GOT3 (cell line): ENCODE measurements at places on chromosomes 13 and 19.

DNA sequence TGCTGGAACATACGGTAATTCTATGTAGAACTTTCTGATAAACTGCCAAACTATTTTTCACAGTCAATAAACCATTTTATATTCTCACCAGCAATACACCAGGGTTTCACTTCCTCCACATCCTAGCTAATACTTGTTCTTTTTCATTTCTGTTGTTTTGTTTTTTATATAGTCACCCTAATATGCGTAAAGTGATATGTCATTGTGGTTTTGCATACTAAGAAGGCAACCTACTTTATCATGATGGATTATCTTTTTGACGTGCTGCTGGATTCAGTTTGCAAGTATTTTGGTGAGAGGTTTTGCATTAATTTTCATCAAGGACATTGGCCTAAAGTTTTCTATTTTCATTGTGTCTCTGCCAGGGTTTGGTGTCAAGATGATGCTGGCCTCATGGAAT is 1384.1 kb downstream of the UQCRFS1 start:
- no peak for DNase-seq

GRCh38 chr13:81795710-81796109 is 1454.8 kb upstream of the SPRY2 start:
- no peak for DNase-seq

DNA sequence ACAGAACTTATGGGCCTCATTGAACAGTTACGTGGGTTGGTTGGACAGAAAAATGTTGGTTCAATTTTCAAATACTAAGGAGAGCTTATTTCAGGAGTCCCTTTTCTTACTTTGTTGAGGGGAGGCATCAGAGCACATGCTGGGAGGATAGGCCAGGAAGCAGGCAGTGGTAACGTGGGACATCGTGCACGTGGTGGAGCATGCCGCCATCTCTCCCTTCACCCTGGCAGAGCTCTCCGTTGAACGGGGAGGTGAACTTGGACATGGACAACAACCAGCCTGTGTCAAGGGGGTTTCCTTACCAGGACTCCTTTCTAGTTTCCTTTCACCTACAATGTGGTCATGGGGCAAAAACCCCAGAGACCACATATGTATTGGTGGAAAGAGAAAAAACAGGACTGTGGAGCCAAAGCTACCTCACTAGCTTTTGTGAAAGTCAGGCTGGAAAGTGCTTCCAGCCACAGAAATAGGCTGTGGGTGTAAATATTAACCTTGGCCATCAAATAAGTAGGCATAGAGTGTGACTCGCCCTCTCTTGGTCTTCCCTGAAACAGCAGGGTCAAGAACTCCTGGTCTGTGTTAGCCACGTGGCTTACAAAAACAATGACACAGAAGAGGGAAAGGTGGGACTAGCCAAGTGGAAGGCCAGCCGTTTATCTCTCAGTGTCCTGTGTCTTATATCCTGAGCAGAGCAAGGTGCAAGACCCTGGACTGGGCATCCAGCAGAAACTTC is 14.4 kb downstream of the MICOS13 start:
- DNase-seq: no peak

DNA sequence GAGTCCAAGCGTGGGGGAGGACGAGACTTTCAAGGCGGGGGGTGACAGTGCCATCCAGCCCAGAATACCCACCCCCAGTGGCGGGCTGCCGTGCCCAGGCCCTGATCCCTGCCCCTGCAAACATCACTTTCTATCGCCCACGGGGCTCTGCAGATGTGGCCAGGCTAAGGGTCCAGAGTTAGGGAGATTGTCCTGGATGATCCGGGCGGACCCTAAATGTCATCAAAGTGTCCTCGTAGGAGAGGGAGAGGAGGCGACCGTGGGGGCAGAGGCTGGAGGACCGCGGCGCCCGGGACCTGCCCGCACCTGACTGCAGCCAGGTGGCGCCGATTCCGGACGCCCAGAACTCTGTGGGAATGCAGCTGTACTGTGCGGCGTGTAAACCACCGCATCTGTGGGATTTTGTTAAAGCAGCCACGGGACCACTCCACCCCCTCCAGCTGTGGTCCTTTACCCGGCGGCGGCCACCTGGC is 32.4 kb downstream of the GJA3 start:
- DNase-seq: no peak

DNA sequence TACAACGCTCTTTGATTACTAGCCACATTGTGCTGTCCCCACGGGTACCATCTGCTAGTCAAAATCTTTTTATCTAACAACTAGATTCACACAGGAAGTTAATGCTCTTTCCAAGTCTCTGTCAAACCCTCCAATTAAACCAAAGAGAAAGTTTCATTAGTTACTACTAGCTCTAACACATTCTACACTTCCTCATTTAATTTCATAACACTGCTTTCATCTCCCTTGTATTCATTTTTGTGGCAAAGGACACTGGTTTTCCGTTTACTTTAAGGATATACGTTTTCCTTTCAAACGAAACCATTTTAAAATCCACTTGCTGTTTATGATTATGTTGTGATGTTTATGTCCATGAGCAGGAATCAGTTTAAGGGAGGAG is 5.3 kb downstream of the DYRK1B start:
- no peak for DNase-seq

GRCh38 chr13:57123681-57124080 is 17.0 kb upstream of the PRR20A start:
- DNase-seq: no peak

DNA sequence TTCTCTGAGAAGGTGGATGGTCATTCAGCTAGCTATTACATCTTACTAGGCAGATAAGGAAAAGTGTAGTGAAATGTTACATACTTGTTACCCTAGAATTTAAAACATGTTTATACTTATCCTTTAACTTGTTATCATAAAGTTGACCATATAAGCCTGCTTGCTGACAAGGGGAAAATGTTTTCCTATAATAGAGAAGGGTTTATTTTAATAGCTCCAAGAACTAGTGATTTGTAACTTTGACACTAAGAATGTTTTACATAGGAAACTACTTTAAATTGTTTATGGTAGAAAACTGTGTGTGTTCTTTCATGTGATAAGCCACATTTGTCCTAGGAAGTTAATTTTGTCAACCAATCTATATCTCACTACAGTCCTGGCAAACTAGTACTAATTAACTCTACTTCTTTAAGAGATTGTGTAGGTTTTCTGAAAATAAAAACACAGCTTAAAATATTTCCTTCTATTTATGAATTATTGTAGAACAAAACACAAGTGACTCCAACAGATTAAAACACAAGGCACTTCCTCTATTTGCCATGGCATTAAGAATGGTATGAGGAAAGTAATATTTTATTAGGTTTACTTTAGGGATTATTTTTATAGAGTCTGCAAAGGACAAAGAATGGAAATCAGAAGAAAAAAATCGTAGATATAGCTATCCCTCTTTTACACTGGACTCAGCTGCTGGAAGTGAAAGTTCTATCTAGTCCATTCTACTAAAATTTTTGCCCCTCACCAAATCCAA is 233.3 kb upstream of the NBEA start:
- DNase-seq: no peak

DNA sequence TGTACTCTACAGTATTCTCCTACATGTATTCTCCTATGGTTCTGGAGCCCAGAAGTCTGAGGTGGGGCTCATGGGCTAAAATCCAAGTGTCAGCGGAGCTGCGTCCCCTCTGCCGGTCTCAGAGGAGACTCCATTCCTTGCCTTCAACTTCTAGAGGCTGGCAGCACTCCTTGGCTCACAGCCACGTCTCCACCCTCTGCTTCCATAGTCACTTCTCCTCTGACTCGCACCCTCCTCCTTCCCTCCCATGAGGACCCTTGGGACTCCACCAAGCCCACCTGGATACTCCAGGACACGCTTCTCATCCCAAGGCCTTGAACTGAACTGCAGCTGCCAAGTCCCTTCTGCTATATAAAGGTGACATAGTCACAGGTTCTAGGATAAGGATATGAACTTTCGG is 27.8 kb downstream of the DHRS12 start:
- no peak for DNase-seq

GRCh38 chr19:47765523-47766358 is 12.8 kb upstream of the SELENOW start:
- DNase-seq: peak; percentile 6
